Right forelimb (tissue), 1 donor: ENCODE measurements at places on chromosomes 5 and 9.

DNA sequence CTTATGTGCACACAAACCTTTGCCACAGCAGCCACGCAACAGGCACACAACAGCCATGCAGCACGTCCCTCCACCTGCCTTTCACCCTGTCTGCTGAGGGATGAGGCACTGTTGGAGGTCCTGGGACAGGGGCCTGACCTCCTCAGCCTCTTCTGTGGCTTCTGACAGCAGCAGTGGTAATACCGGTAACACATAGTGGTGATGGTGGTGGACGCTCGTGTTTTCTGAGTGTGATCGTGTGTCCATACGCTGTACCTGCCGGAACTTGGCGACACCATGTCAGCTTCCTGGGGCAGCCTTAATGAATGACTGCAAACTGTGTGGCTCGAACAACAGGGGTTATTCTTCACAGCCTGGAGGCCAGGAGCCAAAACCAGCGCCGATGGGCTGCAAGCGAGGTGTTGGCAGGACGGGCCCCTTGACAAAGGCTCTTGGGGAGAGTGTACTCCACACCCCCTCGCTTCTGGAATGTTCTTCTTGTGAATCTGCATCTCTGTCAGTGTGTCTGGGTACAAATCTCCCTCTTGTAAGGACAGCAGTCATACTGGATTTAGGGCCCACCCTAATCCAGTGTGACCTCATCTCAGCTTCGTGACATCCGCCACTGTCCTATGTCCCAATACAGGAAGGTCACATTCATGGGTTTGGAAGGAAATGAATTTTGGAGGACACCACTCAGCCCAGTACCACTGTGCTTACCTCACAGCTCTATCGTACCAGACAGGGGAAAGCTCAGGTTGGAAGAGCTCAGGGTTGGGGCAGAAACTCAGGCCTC, 55.3 kb upstream of the EXOC3 start:
- DNase-seq: no peak

- DNase-seq: no peak
Measured at GRCh38 chr5:124104344-124104743, 592.4 kb downstream of the CSNK1G3 start.

- DNase-seq: no peak
Measured at GRCh38 chr5:178732281-178732680, 1.8 kb upstream of the ZNF354A start.

DNA sequence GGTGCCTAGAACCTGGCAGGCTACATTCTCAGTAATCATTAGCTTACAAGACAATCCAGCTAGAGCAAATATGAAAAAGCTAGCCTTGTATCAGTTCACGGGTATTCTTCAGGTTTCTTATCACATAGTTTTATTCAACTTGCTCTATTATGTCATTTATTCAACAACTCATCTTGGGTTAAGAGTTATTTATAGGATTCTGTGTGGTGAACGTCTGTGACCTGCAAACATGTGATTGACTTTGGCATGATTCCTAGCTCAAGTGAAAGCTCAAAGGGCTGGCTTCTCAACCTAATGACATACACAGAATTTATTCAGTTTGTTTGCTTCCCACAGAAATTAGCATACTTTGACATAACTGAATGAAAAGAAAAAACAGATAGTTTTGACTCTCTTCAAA, 173.1 kb downstream of the PLPPR1 start:
- no peak for DNase-seq

- no peak for DNase-seq
Measured at GRCh38 chr5:172436879-172437369, 17.4 kb downstream of the SH3PXD2B start.

DNA sequence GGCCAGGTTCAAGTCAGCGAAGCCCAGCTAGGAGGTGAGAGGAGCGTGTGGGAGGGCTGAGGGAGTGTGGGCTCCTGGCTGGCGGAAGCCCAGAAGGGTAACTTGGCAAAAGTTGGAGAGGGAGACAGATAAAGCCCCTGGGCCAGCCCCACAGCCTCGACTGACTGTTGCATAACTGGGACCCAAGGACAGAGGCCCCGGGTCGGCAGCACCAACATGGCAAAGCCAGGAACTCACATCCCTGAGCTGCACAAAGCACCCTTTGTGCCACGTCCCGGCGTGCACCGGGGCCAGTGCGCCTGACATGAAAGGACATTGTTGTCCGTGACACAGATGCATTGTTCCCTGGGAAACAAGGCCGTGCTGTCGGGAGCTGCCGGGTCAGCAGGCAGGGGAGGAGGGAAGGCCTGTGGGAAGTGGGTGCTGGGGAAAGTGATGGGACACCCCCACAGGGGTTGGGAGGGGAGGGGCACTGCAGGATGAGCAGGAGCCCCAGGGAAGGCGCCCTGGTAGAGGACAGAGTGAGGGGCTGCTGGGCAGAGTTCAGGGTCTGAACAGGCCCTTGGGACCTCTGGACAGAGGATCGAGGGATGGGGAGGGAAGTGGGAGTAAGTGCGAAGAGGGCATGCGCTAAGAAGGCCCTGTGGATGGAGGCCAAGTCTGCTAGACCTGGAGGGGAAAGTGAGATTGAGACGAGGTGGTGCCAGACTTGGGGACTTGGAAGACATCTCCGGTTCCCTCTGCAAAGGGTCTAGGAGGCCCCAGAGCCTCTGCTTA, 13.0 kb upstream of the DPM2 start:
- no peak for DNase-seq

GRCh38 chr9:37966412-37967013, 62.6 kb upstream of the SLC25A51 start:
- DNase-seq: no peak

DNA sequence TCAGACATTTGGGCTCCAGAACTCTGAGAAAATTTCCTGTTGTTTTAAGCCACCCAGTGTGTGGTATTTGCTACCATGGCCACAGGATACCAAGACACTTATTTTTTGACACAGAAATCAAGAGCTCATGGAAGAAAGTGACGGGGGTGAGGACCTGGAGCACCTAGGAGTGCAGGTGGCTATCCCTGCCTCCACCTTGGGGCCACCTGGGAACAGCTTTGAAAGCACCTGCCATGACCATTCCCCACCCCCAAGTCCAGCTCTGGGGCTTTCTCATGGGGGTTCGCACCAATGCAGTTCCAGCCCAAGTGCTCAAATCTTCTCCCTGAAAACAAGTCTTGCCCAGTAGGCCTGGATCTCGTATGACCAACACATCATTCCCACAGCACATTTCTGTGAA, 214.9 kb upstream of the IRX1 start:
- DNase-seq: no peak

DNA sequence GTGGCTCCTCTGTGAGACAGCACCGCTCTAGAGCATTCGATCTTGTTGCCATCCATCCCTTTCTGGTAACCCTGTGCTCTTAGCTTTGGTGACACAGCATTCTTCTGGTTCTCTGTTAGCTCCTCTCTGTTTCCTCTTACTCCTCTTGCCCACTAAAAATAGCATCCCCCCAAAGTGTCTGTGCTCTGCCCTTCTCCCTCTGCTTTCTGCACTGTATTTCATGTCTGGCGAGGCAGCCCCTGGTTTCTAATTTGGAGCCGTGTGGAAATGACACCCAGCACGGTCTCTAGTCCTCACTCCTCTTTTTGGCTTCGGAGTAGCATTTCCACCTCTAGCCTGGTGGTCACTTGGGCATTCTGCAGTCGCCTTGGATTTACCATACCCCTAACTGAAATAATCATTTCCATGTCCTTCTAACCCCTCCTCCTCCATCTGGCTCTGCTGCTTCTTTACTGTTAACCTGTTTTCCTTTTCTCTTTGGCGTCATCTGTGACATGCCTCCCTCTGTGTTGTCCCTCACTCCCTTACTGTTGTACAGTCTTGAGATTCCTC, 23.8 kb downstream of the NPR3 start:
- DNase-seq: no peak

- DNase-seq: no peak
Measured at GRCh38 chr5:14143546-14143840, 351 bp downstream of the TRIO start.

GRCh38 chr5:147189109-147189424, 45.8 kb upstream of the STK32A start:
- DNase-seq: no peak

DNA sequence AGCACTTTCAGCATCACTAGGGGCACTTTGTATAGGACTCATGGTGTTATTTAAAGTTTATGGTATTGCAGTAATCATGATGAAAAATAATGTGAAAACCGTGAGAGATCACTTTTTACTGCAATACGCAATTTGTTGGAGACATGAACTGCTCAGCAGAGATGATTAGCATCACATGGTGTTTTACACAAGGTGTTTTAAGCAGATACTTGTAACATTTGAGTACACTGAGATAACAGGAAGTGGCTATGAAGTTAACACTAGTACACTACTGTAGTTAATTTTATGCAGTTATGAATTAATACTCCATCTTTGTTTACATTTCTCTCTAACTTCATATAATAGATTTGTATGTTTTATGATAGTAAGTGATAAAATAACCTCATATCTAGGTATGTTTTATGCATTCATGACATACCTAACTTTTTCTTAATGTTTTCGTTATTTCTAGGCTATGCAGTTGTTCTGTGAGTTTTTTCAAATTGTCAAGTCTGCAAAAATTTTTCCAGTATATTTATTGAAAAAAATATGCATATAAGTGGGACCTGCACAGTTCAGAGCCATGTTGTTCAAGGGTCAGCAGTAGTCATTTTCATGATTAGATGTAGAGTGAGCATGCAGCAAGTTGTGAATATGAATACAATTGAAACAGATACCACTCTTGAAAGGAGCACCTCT, 13.0 kb downstream of the SUB1 start:
- no peak for DNase-seq

GRCh38 chr5:159128070-159128541, 28.4 kb upstream of the EBF1 start:
- no peak for DNase-seq

DNA sequence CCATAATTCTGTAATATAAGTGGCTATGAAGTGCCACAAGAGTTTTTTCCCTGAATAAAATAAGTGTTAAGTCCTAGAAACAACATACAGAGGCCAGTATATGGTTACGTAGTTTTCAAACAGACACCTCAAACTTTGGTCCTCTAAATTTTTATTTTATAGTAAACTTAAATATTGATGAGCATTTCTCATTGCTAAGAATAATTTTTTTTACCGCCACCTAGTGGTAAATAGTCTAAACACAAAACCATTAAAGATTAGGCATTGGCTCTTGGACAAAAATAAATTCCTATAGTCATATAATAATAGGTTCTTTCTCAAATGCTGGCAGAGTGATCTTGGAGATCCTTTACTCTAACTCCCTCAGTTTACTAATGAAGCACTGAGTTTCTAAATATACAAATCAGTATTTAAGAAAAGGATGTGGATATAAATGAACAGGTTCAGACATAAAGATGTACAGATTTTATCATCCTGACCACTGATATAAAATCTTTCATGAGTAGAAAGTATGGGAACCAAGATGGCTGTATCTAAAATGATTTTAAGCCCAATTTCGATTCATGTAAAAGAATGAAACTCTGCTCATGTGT, 136.2 kb downstream of the FANCC start:
- DNase-seq: no peak

DNA sequence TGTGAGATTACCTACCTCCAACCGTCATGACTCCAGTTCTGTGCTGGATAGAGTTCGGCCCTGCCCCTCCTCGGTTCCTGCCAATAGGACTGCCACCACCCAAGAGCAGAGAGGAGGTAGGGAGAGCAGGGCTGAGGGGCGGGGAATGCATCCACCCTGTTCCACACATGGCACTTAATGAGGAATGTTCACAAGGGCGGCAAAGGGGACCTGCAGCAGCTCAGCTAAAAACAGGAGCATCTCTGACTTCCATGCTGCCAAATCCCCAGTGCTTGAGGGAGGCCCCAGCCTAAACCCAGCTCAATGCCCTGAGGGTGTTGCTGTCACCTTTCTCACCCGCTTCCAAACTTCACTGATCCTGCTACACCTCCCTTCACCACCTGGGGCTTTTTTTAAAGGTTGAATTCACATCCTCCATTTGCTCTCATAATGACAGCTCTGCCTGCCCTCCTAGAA, 7.8 kb upstream of the DELE1 start:
- DNase-seq: no peak

- DNase-seq: no peak
Measured at GRCh38 chr5:52754051-52754450, 33.7 kb upstream of the ITGA1 start.

DNA sequence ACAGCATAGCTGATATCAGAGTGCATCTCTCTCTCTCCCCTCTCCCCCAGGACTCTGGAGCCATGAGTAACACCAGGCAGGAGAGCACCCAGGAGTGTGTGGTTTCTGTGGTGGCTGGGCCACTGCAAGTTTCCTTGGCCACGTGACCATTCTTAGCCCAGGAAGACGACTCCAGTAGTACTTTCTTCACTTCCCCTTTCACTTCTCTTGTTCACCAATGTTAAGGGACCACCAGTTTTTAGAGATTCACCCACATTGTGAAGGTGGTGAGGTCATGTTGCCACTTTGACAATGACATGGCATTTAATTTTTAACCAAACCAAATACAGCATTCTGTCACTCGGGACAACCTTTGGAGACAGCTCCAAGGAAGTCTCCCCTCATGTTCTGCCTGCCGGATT, 17.9 kb upstream of the DAPK1 start:
- no peak for DNase-seq

- no peak for DNase-seq
Measured at GRCh38 chr9:78453450-78453849, 156.5 kb downstream of the PSAT1 start.

GRCh38 chr5:35151146-35151920, 79.0 kb downstream of the PRLR start:
- DNase-seq: no peak

GRCh38 chr5:90530736-90531487, 1.5 kb upstream of the LYSMD3 start:
- no peak for DNase-seq

GRCh38 chr9:104090578-104090977, 3.5 kb upstream of the SMC2 start:
- DNase-seq: no peak

GRCh38 chr9:99037769-99038483, 67.0 kb upstream of the TGFBR1 start:
- no peak for DNase-seq

DNA sequence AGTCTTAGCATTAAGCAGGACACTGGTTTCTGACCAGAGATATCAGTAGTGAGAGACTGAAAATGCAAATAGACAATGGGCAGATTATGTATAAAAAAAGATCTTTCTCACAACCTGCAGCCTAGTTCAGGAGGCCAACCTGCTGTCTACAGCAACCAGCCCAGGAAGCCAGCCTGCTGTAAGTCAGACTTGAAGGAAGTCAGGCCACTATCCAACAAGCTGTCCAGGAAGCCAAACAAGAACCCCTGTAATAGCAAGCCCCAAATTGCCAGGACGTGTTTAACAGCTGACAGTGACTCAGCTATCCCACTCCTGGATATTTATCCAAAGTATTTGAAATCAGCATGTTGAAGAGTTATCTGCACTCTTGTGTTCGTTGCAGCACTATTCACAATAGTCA, 121.8 kb upstream of the SPIN1 start:
- DNase-seq: no peak

- no peak for DNase-seq
Measured at GRCh38 chr9:135664801-135665794, 2.0 kb downstream of the LCN9 start.

GRCh38 chr9:928363-929042, 48.0 kb upstream of the DMRT3 start:
- no peak for DNase-seq

- DNase-seq: no peak
Measured at GRCh38 chr5:73030531-73030930, 74.7 kb downstream of the FCHO2 start.

- DNase-seq: no peak
Measured at GRCh38 chr9:132942541-132943182, 1.8 kb downstream of the TSC1 start.
